ENCODE measurements at places on chromosomes 3 and 15.

DNA sequence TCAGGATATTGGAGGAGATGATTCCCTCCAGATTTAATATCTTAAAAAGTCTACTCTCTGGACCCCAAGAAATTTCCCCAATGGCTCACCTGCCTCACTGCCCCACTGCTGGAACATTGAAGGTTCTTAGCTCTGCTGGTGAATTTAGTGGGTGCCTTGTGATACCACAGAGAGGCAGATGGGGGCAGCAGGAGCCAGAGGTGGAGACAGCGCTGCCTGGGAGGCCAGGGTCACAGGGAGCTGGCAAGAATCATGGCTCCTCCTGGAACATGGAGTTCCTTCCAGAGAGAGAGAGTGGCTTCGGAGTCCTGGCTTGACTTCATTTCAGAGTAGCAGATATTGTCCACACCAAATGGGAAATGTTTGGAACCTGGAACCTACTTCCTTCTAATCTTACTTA, 263.5 kb upstream of the CFAP20DC start:
- peak; percentile 24 for DNase-seq

DNA sequence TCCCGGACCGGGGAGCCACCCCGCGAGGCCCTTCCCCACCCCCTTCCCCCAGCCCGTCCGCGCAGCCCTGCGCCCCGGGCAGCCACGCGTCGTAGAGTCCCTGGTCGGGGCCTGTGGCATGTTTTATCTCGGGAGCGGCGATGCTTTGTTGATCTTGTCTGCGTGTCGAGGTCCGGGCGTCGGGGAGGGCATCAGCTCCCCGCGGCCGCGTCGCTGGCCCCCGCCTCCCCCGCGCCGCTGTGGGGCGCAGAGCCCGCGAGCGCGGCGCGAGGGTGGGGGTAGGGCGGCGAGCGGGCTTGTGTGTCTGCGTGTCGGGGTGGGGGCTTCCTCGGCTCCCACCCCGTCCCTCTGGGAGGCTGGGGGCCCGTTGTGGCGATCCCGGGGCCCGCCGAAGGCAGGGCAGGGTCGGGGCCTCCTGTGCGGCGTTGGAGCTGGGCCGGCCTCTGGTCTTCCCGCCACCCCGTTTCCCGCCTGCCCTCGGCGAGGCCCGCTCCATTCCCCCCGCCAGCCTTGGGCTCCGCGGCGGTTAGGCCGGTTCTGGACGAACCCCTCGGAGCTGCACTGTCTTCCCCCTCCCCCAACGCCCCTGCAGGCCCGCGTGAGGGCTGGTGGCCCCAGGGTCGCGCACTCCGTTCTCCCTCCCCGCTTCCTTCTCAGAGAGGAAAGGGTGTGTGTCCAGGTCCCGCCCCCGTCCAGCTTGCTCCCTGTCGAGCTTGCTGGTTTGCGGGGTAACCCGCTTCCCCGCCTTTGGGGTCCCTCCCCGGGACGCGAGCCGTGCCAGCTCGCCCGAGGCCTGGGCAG, 695 bp downstream of the GMPS start:
- DNase-seq = peak; percentile 26

DNA sequence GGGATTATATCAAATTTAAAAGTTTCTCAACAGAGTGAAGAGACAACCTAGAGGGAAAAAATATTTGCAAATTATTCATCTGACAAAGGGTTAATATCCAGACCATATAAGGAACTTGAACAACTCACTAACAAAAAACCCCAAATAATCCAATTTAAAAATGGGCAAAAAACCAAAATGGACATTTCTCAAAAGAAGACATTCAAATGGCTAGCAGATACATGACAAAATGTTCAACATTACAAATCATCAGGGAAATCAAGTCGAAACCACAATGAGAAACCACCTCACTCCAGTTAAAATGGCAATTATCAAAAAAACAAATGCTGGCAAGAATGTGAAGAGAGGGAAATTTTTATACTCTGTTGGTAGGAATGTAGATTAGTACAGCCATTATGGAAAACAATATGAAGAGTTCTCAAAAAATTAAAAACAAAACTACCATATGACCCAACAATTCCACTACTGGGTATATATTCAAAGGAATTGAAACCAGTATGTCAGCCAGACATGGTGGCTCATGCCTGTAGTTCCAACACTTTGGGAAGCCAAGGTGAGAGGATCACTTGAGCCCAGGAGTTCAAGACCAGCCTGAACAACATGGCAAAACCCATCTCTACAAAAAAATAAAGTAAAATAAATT, 88.5 kb downstream of the CSNK1G1 start:
- DNase-seq = no peak

DNA sequence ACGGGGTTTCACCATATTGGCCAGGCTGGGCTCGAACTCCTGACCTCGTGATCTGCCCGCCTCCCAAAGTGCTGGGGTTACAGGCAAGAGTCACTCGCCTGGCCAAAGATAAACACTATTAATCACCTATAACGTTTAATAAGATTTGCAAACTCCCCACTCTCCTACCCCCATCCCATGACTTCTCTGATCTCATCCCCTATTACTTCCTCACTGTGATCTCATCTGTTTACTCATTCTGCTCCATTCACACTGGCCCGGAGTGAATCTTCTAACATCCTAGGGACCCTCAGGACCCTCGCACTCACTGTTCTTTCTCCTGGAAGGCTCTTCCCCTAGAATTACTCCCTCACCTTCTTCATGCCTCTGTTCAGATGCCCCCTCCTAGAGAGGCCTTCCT, 78.9 kb downstream of the DGKG start:
- DNase-seq = no peak

DNA sequence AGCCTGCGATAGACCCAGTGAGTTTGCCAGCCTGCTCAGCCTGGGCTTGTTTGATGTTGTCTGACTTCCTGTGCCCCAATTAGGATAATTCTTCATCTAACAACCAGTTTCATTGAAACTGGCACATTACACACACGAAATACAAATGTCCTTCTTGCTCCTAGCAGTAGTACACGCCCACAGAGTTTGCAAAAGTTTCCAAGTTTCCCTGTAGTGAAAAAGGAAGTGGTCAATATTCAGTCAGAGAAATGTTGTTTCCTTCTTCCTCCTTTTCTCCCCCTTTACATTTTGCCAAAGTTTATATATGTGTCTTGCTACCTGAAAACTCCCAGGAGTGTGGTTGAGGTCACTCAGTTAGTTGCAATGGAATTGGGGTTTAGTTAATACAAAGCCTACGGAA, 58.4 kb upstream of the LRTM1 start:
- no peak for DNase-seq

- no peak for DNase-seq
Observed at GRCh38 chr15:90008607-90009006, 7.5 kb downstream of the ZNF710 start.

DNA sequence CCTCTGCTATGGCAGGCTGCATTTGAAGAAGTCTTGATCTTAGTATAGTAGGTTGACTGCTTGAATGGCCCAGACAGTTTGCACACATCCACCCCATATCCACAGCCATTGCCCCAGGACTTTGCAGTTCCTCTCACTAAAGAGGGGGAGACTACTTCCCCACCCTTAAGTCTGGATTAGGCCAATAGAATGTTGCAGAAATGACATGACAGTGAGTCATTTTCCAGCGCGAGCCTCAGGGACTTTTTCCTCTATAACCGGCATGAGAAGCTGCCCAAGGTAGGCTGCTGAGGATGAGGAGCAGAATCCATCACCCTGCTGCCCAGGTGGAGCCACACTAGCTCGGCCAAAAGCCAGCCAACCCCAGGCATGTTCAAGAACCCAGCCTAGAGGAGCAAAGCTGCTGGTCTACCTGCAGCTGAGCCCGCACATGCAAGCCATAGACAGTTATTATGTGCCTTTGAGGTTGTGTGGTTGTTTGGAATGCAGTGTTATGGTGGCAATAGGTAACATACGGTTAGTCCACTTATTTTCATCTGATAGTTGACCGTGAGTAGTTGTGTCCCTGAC, 113.9 kb downstream of the TLE3 start:
- DNase-seq = no peak

GRCh38 chr3:28856796-28857195, 424.1 kb upstream of the RBMS3 start:
- no peak for DNase-seq

GRCh38 chr3:136495213-136495612, 245.1 kb downstream of the PCCB start:
- DNase-seq = no peak

GRCh38 chr15:69486481-69487110, 34.0 kb downstream of the RPLP1 start:
- DNase-seq = no peak

DNA sequence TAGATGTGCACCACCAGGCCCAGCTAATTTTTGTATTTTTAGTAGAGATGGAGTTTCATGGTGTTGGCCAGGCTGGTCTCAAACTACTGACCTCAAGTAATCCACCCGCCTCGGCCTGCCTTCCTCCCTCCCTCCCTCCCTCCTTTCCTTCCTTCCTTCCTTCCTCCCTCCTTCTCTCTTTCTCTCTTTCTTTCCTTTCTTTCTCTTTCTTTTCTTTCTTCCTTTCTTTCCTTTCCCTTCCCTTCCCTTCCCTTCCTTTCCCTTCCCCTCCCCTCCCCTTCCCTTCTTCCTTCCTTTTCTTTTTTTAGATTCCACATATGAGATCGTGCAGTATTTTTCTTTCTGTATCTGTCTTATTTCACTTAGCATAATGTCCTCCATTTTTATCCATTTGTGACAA, 81.3 kb downstream of the FAM81A start:
- no peak for DNase-seq

DNA sequence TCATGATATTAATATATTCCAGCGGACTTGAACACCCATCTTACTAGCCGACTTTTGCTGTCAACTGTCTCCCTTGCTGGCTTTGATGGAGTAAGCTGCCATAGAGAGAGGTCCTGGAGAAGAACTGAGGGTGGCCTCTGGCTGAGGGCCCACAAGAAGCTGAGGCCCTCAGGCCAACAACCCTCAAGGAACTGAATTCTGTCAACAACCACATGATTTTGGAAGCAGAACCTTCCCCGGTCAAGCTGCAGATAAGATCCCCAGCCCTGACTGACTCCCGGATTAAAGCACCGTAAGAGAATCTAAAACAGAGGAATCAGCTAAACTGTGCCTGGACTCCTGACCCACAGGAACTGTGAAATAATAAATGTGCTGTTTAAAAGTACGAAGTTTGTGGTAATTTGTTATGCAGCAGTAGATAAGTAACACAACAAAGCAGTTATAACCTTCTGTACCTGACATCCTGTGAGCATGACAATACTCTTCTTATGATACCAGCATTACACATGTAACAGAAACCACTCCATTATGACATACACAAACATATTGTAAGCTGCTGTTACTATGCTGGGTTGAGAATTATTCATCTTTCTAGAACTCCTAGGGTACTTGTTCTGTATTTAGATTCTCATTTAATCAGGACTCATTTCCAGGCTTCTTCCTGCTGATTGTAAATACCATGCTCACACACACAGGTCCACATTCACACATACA, 66.2 kb downstream of the HES1 start:
- no peak for DNase-seq

DNA sequence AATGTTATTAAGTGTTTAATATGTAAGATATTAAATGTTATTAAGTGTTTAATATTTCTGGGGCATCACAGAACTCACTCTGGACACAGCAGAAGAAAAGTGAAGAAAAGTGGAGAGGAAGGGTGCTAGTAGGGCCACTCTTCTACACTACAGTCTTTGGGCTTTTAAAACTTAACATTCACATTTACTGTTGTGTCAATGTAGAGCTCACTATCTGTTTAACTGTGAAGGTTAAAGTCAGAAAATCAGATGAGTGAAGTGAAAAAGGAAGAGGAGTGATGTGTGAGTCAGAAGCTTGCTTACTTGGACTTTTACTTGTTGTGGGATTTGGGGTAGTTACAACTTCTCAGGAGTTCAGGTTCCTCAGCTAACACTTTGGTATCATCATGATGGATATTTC, 145.3 kb upstream of the DNAJC19 start:
- DNase-seq = no peak

GRCh38 chr3:172625404-172625803, 85.5 kb downstream of the NCEH1 start:
- DNase-seq = no peak

DNA sequence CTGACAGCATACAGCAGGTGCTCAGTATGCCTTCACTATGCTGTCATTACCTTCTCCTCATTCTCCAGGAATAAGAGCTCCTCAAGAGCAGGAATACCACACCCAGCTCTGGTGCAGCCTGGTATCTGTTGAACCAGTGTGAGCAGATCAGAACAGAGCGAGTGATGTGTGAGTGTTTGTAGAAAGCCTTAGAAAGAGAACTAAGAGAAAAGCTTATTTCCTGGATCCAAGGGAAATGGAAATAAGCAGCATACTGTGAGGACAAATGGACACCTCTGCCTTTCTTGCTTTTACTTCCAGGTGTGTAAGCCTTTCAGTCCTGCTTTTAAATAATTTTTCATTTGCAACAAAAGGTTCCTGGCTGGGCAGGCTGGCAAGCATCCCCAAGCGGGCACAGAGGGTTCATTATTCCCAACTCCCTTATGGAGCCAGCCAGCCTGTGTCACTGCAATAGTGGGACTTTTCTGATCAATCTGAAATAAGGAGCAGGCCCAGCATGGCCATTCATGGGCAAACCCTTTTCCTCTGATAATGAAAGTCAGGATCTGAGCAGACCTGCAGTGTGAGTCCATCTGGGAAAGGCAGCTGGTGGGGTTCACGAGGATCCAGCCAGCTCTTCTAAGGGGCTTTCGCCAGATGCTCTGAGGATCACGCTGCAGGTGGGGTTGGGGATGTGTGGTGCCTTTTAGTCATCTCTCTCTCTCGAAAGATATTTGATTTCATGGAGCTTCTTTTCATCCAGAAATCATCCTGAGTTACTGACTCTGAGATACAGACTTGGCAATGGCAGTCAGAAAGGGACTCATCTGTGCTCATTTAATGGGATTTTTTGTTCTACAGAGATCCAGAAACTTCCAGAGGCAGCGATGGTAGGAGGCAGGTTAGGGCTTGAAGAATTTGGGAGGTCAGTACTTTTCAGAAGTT, 594.9 kb upstream of the CFAP20DC start:
- DNase-seq = no peak

GRCh38 chr3:44960387-44961026, 15.5 kb downstream of the ZDHHC3 start:
- no peak for DNase-seq

GRCh38 chr3:194067949-194068362, 68.0 kb upstream of the HES1 start:
- DNase-seq = no peak

DNA sequence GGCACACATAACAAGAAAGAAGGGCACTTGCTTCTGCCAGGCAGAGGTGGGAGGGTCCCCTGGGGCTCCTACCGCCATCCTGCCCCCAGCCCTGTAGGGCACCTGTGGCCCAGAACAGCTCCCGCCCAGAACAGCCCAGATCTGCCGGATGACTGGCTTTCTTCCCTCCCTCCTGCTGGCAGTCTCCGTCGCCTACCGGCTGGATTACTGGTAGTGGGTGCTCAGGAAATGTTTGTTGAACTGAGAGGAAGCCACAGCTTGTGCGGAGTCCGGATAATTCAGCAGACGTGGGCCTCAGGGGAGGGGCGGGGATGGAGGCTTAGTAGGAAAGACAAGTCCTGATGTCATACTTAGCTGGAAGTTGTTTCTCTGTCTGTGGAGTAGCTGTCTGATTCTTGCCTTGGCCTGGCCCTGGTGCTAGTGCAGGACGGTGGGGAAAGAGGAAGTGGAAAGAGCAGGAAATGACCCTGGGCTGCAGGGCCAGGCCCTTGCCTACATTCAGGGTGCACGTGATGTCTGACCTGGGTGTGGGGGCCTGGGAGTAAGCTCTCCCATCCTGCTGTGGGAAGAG, 6.7 kb downstream of the CCDC9B start:
- DNase-seq = no peak

Data from stimulated activated CD8-positive, alpha-beta memory T cell treated with anti-CD3 and anti-CD28 coated beads, Interleukin-7, amount 100 ng/mL, for 48 hours (primary cell).